ENCODE measurements at places on chromosomes 5 and 9.

DNA sequence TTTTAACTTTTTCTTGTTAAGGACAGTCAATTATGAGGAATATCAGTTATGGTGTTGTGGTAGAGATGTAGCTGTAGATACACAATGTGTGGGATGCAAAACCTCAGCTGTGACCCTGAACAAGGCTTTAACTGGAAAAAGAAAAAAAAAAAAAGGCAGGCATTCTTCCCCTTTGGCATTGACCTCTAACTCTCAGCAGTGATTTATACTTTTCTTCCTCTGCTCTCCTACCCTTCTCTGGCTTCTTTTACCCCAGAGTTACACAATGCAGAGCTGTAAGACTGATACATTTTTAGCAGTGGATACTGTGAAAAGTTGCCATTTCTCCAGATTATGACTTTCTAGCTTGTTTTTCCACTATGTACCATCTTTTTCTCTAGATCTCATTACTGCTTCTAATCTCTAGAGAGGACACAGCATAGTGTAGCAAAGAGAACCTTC, 2.0 kb downstream of the CTNNAL1 start:
- DNase-seq, result no peak

DNA sequence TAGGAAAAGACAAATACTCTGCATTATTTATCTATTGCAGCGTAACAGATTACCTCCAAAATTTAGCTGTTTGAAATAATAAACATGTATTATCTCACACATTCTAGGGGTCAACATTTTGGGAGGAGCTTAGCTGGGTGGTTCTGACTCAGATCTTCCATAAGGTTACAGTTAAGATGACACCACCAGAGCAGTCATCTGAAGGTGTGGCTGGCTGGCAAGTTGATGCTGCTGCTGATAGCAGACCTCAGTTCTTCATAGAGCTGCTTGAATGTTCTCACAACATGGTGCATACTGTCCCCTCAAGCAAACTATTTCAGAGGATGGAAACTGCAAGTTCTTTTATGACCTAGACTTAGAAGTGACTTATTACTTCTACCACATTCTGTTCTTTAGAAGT, 146.3 kb upstream of the FSTL4 start:
- no peak for DNase-seq

DNA sequence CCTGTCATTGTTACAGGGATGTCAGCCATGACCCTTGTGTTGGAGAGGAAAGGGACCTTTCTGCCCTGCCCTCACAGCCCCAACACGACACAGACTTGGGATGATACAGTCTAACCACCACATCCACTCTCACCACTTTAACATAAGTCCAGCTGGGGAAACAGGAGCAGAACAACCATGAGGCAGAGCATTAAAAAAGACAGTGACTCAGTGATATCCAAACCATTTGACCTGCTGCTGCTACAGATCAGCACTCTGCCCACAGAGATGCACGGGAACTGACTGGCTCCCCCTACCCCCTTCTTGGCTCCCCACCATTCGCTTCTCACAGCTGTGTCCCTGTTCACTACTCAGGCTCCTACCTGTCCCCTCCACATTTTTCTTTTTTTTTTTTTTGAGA, 458.6 kb downstream of the ZNF608 start:
- no peak for DNase-seq

GRCh38 chr9:3346549-3346948, 179.3 kb downstream of the RFX3 start:
- DNase-seq, result no peak

DNA sequence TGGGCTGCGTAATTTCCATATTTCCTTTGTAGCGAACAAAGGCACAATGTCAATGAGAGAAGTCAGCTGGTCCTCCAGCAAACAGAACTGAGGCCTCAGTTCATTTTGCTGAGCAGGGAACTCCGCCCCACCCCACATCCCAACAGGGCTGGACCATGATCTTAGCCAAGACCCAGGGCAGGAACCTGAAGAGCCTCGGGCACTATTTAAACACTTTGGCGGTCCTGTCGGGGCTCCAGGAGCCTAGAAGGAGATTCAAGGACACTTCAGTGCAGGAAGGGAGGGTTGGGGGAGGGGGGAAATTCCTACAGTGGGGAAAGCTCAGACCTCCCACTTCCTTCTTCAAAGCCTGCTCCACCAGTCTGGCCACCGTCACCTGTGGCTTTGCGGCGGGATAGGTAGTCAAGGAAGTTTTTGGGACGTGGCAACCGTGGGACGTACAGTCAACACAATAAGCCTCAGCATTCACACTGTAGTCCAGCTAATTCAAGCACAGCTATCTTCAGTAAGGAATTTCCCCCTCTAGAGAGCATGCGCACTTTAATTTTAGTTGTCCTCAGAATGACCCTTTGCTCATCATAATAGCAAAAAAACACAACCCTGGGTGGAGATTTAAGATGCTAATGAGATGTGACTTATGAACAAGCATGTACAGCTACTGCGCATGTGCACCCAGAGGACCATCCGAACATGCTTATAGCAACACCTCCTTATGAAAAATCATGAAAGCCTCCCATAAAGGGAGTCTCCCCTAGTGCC, 30.9 kb downstream of the S1PR3 start:
- no peak for DNase-seq

DNA sequence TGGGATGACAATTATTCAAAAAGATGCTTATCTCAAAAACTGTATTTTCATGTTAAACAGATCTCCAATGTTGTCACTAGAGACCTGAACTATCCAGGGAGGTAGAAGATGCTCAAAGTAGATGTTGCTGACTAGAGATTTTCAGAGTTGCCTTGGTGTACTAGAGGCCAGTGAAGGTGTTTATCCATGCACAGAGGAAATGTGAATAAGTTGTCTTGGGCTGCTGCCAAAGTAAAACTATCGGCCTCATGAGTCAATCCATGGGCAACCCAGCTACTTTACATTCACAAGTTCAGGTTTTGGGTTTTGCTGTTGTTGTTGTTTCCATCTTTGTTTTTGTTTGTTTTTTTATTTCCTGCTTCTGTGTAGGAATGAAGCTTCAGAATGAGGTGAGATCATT, 141.1 kb upstream of the RANBP3L start:
- DNase-seq, result no peak

GRCh38 chr5:36252722-36253365, 11.1 kb upstream of the NADK2 start:
- no peak for DNase-seq

DNA sequence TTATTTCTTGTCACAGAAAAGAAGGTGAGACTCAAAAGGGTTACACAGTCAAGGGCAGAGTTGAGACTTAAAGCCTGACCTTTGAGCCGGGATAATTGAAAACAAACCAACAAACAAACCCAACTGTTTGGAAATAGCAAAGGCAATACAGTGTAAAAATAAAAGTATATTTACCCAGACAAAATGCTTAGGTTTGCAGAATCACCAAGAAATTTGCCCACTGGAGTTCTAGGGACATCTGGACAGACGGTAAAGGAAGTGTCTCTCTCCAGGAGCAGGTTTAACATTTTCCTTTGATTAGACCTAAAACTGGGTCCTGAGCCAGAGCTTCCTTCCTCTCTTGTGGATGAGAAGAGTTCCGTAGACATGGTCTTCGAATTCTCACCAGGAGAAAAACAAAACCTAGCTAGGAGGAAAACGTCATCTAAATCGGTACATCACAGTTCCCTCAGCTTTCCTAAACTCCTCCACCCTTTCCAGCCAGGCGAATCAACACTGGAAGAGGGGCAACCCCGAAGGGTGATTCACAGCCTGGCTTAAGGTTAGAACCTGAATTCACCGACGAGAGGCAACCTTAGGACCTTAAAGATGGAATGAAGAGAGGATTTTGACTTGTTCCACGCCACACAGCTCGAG, 673 bp downstream of the CDC25C start:
- no peak for DNase-seq

- no peak for DNase-seq
Observed at GRCh38 chr5:60671899-60672692, 27.9 kb downstream of the DEPDC1B start.

GRCh38 chr5:117263231-117263630, 688.6 kb upstream of the SEMA6A start:
- no peak for DNase-seq

- DNase-seq, result no peak
Observed at GRCh38 chr9:26756881-26757280, 135.7 kb downstream of the CAAP1 start.

GRCh38 chr5:26259081-26259480, 779.3 kb downstream of the CDH9 start:
- DNase-seq, result no peak

- DNase-seq, result no peak
Observed at GRCh38 chr5:40410964-40411635, 268.6 kb upstream of the PTGER4 start.

DNA sequence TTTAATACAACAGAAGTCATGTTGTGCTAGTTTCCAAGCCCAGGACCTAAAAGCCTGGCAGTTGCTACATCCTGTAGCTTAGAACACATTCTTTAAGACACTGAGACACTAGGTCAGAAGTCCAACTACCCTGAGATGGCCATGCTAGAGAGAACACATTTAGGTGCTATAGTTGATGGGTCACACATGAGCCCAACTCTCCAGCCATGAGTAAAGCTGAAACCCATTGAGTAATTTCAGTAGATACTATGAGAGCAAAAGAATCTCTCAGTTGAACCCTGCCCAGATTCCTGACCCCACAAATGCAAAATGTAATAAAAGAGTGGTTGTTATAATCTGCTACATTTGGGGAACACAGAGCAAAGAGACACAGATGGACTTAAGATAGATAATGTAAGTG, 164.4 kb downstream of the SEMA5A start:
- DNase-seq, result no peak

DNA sequence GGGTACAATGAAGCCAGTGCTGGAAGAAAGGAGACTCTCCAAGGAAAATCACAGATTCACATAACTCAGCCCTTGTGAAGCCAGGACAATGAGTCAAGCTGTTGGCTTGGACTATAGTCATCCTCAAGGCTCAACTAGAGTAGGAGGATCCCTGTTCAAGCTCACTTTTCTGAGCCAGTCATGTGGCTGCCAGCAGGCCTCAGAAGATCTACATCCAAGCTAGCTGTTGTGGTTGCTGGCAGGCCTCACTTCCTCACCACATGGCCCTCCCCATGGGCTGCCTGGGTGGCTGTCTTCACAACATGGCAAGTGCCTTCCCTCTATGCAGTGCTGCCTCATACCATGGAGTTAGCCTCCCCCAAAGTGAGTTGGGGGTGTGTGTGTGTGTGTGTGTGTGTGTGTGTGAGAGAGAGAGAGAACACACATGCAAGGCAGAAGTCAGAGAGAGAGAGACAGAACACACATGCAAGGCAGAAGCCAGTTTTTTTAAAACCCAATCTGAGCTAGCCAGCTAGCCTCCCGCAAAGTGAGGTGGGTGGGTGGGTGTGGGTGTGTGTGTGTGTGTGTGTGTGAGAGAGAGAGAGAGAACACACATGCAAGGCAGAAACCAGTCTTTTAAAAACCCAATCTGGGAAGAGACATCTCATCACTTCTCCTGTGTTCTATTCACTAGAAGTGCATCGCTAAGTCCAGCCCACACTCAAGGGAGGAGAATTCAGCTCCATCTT, 17.1 kb downstream of the SCAI start:
- peak; percentile 98 for DNase-seq

GRCh38 chr9:85872463-85872862, 68.5 kb upstream of the NAA35 start:
- no peak for DNase-seq

DNA sequence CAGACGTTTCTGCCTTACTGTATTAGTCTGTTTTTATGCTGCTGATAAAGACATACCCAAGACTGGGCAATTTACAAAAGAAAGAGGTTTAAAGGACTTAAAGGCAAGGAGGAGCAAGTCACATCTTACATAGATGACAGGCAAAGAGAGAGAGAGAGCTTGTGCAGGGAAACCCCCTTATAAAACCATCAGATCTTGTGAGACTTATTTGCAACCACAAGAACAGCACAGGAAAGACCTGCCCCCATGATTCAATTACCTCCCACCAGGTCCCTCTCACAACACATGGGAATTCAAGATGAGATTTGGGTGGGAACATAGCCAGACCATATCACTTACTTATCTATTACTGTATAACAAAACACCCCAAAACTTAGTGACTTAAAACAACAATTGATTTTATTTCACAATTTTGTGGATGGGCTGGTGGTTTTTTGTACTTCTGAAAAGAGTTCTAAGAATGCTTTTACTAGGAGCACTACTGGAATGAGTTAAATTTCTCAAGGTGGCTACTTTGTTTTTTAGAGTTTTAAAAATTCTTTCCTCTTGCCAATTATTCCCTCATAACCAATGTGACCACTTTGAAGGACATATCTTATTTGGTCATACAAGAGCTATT, 10.3 kb downstream of the RUSC2 start:
- no peak for DNase-seq

DNA sequence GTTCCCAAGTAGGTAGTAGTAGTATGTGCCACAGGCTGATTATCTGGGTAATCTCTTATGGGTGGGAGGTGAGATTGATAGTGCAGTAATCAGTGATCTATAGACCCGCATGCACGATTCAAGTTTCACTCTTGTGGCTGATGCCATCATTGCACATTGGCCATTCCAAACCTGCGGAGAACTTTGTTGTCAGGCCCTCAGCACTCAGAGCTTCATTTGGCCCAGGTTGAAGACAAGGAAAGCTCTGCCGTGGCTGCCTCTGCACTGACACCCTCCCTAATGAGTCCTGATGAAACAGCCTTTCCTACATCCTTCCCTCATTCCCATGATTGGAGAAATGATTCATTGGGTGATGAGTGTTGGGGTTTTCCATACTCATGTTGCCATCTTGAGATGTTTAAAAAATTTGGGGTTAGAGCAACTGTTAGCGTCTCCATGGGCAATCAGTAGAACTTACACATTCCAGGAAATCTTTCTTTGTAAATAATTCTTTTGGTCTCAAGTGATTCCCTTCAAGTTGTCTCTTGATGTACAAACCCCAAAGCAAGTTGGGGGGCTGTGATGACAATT, 22.9 kb downstream of the PROP1 start:
- no peak for DNase-seq

GRCh38 chr9:136362450-136362784, 1.1 kb downstream of the DNLZ start:
- no peak for DNase-seq

DNA sequence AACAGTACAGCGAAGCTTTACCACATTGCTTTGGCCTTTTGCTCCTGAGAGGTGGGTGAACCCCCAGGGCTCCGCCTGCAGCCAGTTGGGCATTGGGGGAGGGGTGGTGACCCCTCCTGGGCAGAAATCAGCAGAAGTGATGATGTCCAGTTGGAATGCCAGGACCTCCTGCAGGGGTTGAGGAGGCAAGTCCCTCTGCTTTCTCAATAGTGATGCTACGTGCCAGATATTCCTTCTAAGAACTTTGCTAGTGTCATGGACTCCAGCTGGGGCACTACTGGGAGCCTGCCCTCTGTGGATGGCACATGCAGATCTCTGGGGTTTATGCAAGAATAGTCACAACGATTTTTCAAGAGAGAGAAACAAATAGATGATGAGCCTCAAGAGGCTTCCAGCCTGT, 95.6 kb downstream of the NDFIP1 start:
- no peak for DNase-seq

- no peak for DNase-seq
Observed at GRCh38 chr9:15142878-15143534, 164.0 kb downstream of the TTC39B start.

GRCh38 chr9:125634040-125634717, 72.8 kb downstream of the MAPKAP1 start:
- DNase-seq, result no peak

GRCh38 chr5:9343146-9343850, 202.6 kb downstream of the SEMA5A start:
- no peak for DNase-seq

GRCh38 chr9:128685636-128686489, 3.2 kb upstream of the SET start:
- no peak for DNase-seq
